Camera-type eye (tissue), 1 donor: ENCODE measurements at places on chromosomes 2 and 18. TPM values are rescaled to one million over a fixed set of nuclear protein-coding genes. Genes with fewer than 3 reads are reported as not detected.

Gene SLC38A11
- 52.7 TPM for total RNA-seq

Gene HOXD4
- total RNA-seq = 0.33 TPM

Gene IKZF2
- 29.0 TPM for total RNA-seq

Gene PRSS56
- 9.6 TPM for total RNA-seq

Gene MAPK4
- 16.1 TPM for total RNA-seq

Gene COLEC12
- 67.2 TPM for total RNA-seq

Gene AP1S3
- 5.5 TPM for total RNA-seq
